ENCODE measurements at places on chromosomes 2 and 18.

DNA sequence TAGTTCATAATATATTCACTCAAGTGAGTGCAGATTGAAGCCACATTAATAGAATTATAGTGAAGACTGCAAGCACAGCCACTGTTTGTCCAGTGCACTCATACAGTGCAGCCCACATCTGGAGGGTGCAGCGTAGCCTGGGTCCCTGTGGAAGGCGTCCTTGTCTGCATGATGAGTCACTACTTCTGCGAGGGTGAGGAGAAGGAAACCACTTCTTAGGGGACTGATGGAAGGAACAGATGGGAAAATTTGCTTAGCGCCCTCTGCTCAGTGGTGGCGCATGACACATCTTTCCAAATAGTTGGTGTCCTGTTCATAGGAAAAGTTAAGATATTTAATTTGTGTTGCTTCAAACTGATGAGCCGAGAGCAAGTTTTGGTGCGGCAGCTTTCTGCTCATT is 330.4 kb upstream of the SMIM21 start:
- DNase-seq = no peak

GRCh38 chr2:177072090-177072489 is 140.5 kb upstream of the HNRNPA3 start:
- no peak for DNase-seq

GRCh38 chr18:44246001-44246400 is 434.7 kb upstream of the SETBP1 start:
- no peak for DNase-seq

- no peak for DNase-seq
Measured at GRCh38 chr2:99928470-99929053, 213.8 kb downstream of the AFF3 start.

DNA sequence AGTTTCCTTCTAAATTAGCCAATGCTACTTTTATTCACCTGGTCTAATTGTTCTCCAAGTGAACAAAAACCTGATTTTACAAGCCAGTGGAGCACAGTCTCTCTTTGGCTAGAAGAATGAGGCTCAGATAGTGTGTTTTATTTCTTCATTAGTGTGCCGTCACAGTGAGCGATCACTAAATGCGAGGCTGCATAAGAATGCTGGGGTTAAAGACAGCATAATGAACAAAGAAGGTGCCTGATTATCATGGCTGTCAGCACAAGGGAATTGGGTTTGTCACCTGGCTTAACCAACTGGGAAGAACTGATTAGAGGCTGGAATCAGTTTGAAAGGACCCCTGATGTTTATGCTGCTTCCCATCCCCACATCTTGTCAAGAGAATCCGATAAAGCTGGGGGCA is 76.4 kb downstream of the EPHA4 start:
- DNase-seq = no peak

DNA sequence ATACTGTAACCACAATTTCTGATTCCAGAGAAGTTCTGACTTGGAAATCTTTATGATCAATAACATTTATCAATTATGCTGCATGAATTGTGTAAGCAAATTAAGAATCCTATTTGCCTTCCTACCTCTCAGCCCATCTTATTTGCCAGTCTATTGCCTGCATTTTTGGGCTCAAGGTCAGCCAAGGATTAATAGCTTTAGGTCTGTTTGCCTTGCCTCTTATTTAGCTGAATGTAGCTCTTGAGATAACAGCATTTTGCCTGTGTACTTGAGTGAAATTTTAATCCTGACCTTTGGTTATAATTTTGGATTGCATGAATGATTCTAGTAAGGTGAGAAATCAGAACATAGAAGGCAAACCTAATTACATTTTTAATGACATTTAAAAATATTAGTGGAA is 51.2 kb downstream of the MYO3B start:
- DNase-seq = no peak

DNA sequence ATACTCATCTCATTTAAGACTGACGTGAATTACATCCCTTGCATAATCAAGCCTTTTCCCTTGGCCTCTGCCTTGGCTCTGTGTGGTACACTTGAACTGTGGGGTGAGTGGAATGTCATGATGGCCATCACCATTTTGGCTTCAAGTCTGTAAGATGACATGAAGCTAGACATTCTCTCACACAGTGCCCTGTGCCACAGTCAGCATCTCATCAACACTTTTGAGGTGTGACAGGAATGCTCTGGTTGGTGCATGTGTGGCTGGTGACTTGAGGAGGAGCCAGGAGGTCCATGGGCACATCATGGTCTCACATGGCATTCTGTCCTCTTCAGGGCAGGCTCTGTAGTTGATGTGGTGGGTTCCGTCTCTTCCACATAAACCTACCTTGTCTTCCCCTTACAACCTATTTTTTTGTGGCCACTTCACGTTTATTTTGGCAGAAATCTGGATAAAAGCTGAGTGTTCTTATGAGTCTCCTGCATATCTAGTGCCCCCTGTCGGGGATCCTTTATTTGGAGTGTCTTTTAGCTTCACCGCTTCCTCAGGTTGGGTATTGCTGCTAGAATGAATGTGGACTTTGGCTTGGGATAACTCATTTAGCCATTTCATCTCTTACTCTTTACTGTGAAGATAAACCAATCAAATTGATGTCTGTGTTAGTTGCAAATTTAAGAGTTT is 28.1 kb downstream of the MAP4K4 start:
- DNase-seq = no peak

GRCh38 chr18:58547864-58548263 is 81.0 kb downstream of the ALPK2 start:
- DNase-seq = no peak

DNA sequence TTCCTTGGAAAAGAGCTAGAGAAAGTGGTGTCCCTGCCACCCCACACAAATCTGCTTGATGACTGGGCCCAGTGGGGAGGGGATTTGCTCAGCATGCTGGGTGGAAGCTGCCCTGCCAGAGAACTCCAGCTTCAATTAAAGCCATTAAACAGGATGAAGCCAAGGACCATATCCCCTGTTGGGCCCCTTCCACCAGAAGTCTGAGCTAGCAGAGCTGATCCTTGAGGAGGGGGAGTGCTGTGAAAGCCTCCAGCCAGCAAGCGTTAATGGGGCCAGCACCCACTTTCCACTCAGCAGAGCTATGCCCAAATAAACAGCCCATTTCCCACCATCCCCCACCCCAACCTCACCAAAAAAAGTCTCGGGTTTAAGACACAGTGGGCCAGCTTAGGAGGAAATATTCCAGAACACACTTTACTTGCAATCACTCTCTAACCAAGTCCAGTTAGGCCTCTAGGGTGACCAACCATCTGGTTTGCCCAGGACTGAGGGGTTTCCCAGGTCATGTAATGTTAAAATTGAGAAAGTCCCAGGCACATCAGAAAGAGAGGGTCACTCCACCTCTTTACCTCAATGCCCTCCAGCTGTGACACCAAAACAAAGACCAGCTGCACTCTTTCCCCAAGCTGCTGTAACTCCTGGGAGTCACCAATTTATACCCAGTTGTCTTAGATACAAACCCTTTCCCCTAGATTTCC is 132.3 kb downstream of the FOXI3 start:
- no peak for DNase-seq

DNA sequence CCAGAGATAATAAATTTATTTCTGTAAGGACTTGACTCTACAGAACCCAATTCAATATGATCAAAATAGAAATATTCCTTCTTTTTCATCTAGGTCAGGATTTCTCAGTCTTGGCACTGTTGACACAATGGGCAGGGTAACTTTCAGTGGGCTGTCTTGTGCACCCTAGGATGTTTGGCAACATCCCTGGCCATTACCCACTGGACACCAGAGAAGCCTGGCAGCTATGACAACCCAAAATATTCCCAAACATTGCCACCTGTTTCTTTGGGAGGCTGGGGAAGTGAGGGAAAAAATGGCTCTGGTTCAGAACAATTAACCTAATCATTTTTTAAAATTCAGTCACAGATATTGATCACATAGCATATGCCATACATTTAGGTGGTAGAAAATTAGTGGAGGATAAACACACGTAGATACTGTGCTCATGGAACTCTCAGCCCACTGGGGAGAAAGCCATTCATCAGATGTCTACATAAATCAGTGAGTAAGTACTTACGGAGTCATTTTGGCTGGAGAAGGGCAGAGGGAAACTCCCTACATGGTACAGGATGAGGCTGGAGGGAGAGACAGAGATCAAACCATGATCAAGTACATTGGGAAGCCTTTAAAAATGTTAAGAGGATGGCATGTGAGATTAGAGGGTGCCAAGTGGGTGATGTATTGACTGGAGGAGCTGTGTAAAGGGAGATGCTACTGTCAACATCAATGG is 718 bp upstream of the TNP1 start:
- no peak for DNase-seq

DNA sequence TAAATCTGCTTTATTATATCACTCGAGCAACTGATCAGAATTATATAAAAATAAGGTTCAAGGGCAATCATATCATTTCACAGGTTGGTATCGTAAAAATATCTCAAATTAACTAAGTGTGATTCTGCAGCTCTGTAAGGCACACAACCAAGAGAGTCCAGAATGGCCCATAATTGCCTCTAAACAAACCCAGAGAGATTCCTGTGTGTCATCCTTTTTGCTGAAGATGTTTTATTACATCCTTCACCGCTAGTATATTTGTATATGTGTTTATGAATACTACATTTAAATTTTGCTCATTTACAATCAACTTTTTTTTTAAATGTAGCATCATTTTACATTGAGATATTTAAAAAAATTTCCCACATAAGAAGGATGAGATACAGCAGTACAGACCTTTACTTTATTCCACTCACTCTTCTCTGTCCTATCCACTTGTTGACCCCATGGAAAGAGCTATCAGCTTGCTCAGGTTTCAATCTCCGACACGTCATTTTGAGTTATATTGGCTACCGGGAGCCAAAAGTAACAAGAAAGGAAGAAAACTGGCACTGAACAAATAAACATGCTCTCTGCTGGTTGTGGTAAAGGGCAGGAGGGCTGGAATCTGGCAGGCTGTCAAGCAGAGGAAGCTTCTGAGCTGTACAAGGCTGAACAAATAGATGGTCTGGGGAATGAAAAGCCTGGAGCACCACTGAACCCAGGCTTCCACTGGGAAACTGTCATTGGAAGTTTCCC is 23.1 kb downstream of the PLA2R1 start:
- no peak for DNase-seq

DNA sequence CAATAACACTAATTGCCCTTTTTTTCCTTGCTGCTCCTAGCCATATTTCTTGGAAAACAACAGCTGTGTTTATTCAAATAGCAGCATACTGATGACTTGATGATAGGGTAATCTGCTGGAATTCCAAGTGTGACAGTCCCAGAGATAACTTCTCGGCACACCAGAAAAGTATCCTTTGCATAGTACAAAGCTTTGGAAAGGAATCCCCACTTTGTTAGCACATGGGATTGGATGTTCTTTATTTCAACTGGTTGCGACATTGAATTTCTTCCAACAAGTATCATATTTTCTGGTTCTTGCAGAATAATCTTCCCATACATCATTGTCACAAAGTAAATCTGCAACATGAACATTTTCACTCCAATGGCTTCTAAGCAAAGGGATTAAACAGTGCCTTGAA is 445.8 kb upstream of the ACVR2A start:
- DNase-seq = no peak

- DNase-seq = no peak
Measured at GRCh38 chr2:187188783-187189631, 259.0 kb downstream of the CALCRL start.

GRCh38 chr2:219680958-219681693 is 53.7 kb downstream of the SLC4A3 start:
- DNase-seq = no peak

- no peak for DNase-seq
Measured at GRCh38 chr2:236840215-236840614, 245.5 kb upstream of the COPS8 start.

- DNase-seq = no peak
Measured at GRCh38 chr2:2306878-2307277, 24.2 kb downstream of the MYT1L start.

DNA sequence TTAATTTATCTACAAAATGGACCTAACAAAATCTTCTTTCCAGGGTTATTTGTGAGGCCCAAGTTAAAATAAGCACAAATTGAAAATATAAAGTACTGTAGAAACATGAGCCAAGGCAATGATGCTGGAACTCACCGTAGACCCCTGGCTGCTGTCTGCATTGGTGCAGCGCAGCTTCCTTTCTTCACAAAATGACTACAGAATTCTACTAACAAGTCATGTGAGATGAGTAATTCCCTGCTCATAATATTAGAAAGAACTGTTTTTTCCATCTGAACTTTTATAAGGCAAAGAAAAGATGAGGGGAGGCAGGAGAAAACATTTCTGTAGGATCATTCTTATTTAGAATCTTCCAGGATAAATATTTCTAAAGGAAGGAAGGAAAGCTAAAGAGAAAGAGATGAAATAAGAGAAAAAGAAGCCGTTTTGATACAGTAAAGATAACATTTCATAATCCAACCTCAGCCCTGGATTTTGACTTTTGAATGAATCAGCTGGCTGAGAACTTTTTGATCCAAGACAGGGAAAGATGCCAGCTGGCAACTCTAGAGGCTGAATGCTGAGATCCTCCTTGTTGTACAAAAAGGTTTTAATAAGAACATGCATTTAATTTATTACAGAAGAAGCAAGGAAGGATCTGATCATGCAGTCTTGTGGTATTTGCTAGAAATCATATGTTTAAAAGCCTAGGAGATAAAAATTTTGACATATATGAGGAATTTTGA is 183.9 kb upstream of the KLHL14 start:
- no peak for DNase-seq

DNA sequence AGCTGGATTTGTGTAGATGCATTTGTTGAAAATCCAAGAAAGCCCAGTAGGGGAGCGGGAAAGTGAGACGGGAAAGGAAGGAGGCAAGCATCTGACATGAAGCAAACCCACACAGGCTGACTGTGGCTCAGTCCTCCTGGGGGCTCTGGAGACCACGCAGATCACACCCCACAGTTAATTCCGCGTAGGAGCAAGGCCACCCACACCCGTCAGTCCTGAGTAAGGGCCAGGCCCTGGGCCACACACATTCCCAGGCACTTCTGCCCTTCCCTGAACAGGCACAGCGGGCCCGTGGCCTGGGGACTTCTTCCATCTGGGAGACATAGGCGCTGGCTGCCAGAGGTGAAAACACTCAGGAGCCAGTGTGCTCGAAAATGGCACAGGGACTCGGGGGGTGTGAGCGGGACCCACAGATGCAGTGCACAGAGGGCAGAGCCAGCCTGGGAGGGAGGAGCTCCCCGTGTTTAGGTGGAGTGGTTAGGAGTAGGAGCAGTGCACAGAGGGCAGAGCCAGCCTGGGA is 19.4 kb upstream of the PRLH start:
- no peak for DNase-seq

- no peak for DNase-seq
Measured at GRCh38 chr2:239557516-239557915, 156.7 kb upstream of the HDAC4 start.

DNA sequence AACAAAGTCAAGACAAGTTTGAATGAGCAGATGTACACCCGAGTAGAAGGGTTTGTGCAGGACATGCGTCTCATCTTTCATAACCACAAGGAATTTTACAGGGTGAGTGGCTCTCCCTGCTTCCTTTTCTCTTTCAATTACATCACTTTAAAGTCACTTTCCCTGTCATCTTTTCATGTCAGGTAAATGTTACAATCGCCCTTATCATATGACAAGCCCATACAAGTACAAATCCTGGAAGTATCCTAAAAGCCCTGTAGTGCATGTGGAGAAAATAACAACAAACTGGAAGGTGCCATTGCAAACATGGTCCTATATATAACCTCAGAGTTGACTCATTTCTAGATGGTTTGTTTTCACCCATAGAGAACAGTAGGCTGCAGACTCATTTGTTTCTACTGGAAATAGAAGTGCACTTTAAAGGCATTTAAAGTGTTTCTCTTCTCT is 126.0 kb downstream of the SP100 start:
- DNase-seq = no peak

Measured in NCI-H1436 treated with DMSO at 0.1 percent for 48 hours (cell line).